NCI-H526 treated with DMSO at 0.1 percent for 48 hours (cell line): ENCODE measurements at places on chromosomes 7 and 10.

- no peak for DNase-seq
These were observed 7.3 kb downstream of the TSPAN15 start for GRCh38 chr10:69458430-69459100.

DNA sequence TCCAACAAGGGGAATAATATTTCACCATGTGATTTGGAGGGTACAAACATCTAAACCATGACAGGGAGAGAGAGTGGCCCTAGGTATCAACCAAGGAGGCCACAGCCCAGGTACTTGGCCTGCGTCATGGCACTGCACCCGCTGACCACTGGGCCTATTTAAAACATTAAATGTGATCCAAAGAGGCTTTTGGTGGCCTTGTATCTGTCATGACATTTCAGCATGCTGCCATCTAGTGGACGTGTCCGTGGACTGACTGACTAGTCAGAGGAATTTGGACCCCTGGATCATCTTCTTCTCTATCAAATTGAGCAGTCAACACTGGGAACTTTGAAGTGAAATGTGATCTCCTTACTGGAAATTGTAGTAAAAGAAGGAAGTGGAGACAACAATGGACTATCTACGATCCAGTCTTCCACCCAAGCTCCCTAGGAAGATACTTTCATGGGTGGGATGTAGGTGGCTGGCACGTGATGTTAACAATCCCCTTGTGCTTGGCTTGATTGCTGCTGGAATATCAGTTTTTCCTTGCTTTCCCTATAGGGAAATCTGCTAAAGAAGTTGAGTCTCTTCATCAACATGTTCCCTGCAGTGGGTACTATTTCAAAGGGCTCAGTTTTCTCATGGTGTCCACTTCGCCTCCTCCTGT, 24.6 kb upstream of the ITGA8 start:
- peak; percentile 2 for DNase-seq

DNA sequence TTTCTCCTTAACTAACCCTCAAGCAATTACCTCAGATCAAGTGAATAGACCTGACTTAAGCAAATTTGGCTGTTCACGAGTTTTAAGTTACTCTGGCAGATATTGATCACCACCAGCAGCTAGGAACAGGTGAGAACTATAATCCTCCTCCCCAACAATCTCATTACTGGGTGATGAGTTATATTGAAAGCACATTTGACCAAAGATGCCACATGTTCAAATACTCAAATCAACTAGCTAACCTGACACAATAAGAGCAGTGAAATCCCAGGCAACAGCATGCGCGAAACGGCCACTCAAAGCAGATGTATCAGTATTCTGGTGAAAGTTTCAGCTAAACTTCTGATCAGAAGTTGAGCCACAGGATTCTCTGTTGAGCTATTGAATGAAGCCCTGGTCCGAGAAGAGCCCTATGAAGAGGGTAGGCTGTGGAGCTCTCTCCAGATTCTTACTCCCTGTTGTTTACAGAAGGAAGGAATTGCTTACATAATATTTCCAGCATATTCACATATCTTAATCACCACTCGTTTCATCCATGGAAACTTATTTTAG, 52.6 kb downstream of the CAV1 start:
- DNase-seq: no peak

DNA sequence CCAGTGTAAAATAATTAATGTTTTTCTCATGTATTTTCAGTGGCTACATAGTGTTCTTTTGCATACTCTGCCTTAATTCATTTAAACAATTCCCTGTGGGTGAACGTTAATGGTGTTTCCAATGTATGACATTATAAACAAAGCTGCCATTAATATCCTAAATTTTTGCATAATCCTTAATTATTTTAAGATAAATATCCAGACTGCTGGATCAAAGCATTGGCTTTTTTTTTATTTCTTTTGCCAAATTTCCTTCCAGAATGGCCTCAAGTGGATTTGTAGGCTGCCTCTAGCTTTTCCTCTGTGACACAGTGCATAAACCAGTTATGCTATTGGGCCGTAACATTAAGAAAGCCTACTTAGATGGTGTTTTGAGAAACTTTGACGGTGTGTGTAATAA, 29.5 kb downstream of the MCM10 start:
- no peak for DNase-seq

GRCh38 chr7:101235050-101235449, 2.6 kb downstream of the CLDN15 start:
- no peak for DNase-seq

- DNase-seq: no peak
These were observed 240.6 kb upstream of the KIAA1217 start for GRCh38 chr10:23968301-23968700.

GRCh38 chr7:26583094-26583648, 281.2 kb downstream of the SKAP2 start:
- DNase-seq: no peak

GRCh38 chr7:55212838-55213237, 152.3 kb upstream of the LANCL2 start:
- no peak for DNase-seq

DNA sequence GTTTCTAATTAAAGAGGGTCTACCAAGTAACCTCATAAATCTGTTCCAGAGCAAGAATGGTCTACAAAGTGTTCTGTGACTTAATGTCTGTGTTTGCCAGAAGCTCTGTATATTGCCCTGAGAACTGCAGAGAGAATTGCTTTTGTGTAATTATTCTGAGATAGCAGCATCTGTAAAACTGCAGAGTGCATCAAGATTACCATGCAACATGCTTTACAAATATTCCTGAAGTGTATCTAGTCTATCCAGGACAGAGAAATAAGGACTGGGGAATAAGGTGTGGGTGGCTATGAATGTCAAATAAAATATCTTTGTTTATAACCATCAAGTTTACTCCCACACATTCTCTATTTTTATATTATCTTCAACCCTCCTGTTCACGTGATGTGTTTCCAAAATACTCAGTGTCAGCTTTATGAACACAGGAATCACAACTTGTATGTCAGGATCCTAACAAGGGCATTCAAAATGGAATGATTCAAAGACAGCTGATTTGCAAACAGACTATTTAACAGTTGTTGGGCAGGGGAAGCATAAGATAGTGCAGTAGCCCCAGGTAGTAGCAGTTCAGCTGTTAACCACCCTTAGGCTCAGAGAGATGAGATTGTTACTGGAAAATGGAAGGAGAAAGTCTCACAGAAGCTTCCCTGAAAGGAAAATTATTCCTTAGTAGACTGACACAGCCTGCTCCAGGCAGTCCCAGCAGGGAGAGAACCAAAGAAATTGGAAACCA, 15.3 kb upstream of the LIPA start:
- no peak for DNase-seq

GRCh38 chr7:33636359-33636758, 269.0 kb upstream of the BMPER start:
- no peak for DNase-seq

- DNase-seq: no peak
These were observed 521.5 kb downstream of the PTPRN2 start for GRCh38 chr7:158066085-158066484.

DNA sequence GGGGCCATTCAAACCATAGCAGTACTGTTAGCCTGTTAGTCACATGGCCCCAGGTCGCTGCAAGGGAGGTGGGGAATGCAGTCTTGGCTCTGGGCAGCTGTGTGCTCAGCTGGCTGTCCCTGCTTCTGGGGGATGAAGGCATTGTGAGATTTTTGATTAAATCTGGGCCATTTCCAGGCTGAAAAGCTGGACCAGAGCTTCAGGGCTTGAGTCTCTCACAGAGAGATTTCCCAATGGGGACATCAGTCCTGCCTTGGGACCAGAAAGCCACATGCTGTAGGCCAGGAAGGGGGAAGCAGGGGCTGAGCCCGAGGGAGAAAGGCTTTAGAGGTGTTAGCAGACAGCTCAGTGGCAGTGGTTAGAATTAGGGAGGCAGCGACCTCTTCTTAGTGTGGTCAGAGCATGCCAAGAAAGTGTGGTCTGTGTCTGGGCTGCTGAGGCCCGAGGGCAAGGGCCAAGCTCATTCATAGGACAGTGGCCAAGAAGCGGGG, 33.6 kb downstream of the PALD1 start:
- no peak for DNase-seq
